ENCODE measurements at places on chromosomes 7 and 10. TPM values are rescaled to one million over a fixed set of nuclear protein-coding genes. Genes with fewer than 3 reads are reported as not detected.
A peak's percentile ranks its signal among the peaks of the same experiment; 100 is the strongest.

The EMX2 gene
- not detected for total RNA-seq

The ZNRF2 gene
- 15.1 TPM for total RNA-seq

The AQP1 gene
- not detected for total RNA-seq

DNA sequence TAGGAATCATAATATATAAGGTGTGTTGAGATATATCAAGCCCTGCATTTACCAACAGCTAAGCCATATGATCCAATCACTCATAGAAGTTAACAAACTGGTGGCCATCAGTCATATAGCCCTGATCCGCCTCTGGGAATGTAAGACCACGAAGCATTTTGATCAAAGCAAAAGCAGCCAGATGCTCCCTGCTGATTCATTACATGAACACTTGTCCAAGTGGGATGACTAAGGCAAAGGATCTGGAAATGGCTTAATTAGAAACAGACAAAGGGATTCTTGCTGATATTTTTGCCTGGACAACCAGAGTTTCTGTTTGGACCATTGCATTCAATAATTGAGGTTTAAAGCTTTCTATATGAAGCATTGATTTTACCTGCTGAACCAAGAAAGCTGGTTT, 535.5 kb downstream of the GPAM start:
- H3K27ac ChIP-seq, result no peak overlapping the region
- no peaks in the 10 kb centered on the region for H3K36me3 ChIP-seq
- no peak overlapping the region for H3K4me3 ChIP-seq
- no peaks in the 10 kb centered on the region for H3K4me1 ChIP-seq

DNA sequence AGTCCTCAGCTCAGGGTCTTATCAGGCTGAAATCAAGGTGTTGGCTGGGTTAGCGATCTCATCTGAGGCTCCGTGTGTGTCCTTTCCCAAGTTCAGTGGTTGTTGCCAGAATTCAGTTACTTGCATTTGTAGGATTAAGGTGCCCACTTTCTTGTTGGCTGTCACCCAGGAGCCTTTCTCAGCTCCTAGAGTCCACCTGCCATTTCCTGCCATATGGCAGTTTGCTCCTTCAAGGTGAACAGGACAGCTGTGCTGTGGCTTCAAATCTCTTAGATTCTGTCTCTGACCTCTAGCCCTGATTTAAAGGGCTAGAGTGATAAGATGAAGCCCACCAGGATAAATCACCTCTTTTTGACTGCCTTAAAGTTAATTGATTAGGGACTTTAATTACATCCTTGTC, 1.0 kb upstream of the HIF1AN start:
- peaks cover 20% of the 10 kb centered on the region for H3K4me1 ChIP-seq
- peak overlapping the region; percentile 20 for H3K27ac ChIP-seq
- no peak for DNase-seq
- H3K27me3 ChIP-seq, result no peaks in the 10 kb centered on the region
- H3K36me3 ChIP-seq, result peaks cover 28% of the 10 kb centered on the region
- H3K4me3 ChIP-seq, result no peak overlapping the region

- no peak overlapping the region for H3K27ac ChIP-seq
- H3K4me3 ChIP-seq, result no peak overlapping the region
- H3K4me1 ChIP-seq, result peaks cover 18% of the 10 kb centered on the region
- H3K27me3 ChIP-seq, result no peaks in the 10 kb centered on the region
- no peak for DNase-seq
- peaks cover 39% of the 10 kb centered on the region for H3K36me3 ChIP-seq
Observed at GRCh38 chr10:3977761-3978160, 192.8 kb upstream of the KLF6 start.

GRCh38 chr10:112202561-112203241, 19.1 kb upstream of the GPAM start:
- H3K36me3 ChIP-seq, result no peaks in the 10 kb centered on the region
- H3K27me3 ChIP-seq, result peaks cover 14% of the 10 kb centered on the region
- no peak overlapping the region for H3K27ac ChIP-seq
- H3K4me1 ChIP-seq, result no peaks in the 10 kb centered on the region
- no peak overlapping the region for H3K4me3 ChIP-seq

DNA sequence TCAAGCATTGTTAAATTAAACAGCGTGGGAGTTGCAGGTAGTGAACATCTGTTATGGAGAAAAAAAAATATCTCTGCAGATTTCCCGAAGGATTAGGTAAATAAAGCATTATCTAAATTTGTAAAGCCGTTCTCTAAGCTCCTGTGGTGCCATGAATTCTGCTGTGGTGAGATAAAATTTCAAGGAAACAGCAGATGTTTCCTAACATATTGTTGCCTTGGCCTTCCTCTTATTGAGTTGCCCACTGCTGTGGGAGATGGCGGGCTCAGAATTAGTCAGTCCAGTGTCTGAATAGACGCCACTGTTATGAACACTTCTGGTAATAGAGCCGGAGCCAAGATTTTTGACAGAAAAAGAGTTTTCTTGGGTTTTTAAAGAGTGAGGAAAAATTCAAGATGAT, 82.6 kb upstream of the ELMO1 start:
- peaks cover 9% of the 10 kb centered on the region for H3K27me3 ChIP-seq
- DNase-seq, result no peak
- H3K4me3 ChIP-seq, result no peak overlapping the region
- no peaks in the 10 kb centered on the region for H3K4me1 ChIP-seq
- no peak overlapping the region for H3K27ac ChIP-seq
- H3K36me3 ChIP-seq, result no peaks in the 10 kb centered on the region

DNA sequence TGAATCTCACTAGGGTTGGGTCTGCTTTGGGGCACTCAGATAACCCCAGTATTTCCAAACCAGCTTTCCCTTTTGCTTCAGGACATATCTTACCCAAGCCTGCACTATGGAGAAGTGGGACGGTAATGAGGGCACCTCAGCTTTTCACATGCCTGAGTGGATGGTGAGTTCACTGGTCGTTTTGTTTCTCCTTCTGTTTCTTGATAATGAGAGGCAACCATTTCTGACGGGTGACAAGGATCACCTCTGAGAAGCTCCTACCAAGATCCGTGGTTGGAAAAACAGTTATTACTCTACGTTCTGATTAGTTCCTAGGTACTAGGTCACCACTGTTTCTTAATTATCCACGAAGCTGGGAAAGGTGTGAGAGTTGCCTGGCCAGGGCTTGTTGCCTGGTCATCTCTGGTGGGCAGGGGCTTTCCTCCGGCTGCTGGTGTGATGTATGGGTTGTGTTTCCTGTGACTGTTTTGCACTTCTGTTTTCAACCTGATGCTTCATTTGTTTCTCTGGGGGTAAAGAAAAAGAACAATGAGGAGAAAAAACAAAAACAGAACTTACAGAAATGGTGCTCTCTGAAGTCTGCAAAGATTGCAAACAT, 65.7 kb upstream of the STRIP2 start:
- no peak for DNase-seq
- peaks cover 2% of the 10 kb centered on the region for H3K27me3 ChIP-seq
- H3K4me1 ChIP-seq, result peaks cover 17% of the 10 kb centered on the region
- no peak overlapping the region for H3K27ac ChIP-seq
- no peak overlapping the region for H3K4me3 ChIP-seq
- no peaks in the 10 kb centered on the region for H3K36me3 ChIP-seq

- no peaks in the 10 kb centered on the region for H3K36me3 ChIP-seq
- no peaks in the 10 kb centered on the region for H3K27me3 ChIP-seq
- DNase-seq, result no peak
- no peak overlapping the region for H3K4me3 ChIP-seq
- no peak overlapping the region for H3K27ac ChIP-seq
Observed at GRCh38 chr7:95205665-95206225, 118.6 kb downstream of the PON1 start.

DNA sequence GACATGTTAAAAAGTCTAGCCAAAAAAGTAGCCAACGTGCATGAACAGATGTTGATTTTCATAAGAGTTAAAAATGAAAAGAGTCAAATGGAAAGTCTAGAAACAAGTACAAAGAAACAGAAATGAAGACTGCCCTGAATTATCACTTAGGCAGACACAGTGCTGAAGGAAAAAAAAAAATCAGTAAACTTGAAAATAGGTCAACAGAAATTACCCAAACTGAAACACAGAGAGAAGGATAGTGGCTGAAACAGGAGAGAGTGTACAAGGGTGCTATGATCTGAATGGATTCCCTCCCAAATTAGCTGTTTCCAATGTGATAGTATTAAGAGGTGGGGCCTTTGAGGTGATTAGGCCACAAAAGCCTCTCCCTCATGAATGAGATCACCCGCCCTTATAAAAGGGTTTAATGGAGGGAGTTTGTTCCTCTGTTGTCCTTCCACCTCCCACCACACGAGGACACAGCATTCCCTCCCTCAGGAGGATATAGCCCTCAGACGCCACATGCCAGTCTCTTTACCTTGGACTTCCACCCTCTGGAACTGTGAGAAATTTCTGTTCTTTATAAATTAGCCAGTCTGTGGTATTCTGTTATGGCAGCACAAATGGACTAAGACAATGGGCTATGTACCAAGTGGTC, 249.7 kb downstream of the AHR start:
- peaks cover 12% of the 10 kb centered on the region for H3K27me3 ChIP-seq
- H3K36me3 ChIP-seq, result no peaks in the 10 kb centered on the region
- H3K4me3 ChIP-seq, result no peak overlapping the region
- H3K27ac ChIP-seq, result no peak overlapping the region

GRCh38 chr10:53646525-53646924, 873.9 kb upstream of the MBL2 start:
- H3K27me3 ChIP-seq, result no peaks in the 10 kb centered on the region
- H3K4me3 ChIP-seq, result no peak overlapping the region
- no peak for DNase-seq
- H3K36me3 ChIP-seq, result no peaks in the 10 kb centered on the region

DNA sequence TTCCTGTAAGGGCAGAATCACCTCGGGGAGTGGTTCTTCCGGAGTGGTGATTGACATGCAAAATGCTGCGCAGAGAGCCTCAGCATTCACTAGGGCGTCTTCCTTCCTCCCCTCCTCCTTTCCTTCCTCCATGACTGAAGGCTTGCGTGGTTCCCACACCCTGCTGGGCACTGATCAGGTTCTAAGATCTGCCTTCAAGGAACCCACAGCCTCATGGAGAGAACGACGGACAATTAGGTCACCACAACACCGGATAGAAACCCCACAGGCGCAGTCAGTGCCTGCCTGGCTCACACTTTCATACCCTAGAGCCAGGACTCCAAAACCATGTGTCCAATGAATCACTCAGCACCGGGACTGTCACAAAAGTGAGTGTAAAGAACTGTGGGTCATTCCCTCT, 131.3 kb downstream of the DPP6 start:
- H3K36me3 ChIP-seq, result no peaks in the 10 kb centered on the region
- no peaks in the 10 kb centered on the region for H3K27me3 ChIP-seq
- H3K27ac ChIP-seq, result no peak overlapping the region
- no peak overlapping the region for H3K4me3 ChIP-seq

DNA sequence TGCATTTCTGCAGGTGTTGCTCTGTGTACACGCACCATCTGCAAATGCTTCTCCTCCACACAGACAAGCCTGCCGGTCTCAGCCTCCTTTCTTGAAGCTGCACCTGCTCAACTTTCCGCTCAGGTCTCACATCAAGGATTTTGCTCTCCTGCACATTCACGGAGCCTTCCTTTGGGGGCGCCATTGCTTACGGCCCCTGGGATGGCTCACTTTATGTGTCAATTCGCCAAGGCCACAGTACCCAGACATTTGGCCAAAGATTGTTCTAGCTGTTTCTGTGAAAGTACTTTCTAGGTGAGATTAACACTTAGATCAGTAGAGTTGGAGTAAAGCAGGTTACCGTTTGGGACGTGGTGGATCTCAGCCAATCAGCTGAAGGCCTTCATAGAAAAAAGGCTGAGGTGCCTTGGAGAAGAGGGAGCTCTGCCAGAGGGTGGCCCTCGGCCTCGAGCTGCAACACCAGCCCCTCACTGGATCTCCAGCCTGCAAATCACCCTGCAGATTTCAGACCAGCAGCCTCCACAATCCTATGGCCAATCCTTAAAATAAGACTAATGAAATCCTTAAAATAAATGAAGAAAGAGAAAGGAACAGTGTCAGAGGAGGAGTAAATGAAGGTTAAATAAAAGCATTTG, 39.9 kb upstream of the PPP2R2D start:
- no peaks in the 10 kb centered on the region for H3K4me1 ChIP-seq
- peaks cover 10% of the 10 kb centered on the region for H3K27me3 ChIP-seq
- no peak overlapping the region for H3K4me3 ChIP-seq
- no peak for DNase-seq
- no peaks in the 10 kb centered on the region for H3K36me3 ChIP-seq

DNA sequence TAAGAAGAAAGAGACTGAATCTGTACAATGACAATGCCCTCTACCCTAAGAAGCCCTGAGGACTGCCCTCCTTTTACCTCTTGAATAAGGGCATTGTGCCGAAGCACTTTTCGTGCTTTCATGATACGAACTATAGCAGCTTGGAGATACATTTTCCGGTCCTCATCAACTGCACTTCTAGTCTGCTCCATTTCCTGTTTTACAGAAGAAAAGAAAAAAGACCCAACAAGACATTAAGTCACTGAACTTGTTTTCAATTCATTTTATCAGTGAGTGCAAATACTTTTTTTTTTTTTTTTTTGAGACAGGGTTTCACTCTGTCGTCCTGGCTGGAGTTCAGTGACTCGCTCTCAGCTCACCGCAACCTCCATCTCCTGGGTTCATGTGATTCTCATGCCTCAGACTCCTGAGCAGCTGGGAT, 78.4 kb downstream of the CUL2 start:
- no peaks in the 10 kb centered on the region for H3K27me3 ChIP-seq
- no peak overlapping the region for H3K27ac ChIP-seq
- H3K4me3 ChIP-seq, result no peak overlapping the region
- peaks cover 30% of the 10 kb centered on the region for H3K36me3 ChIP-seq
- H3K4me1 ChIP-seq, result no peaks in the 10 kb centered on the region
- no peak for DNase-seq

DNA sequence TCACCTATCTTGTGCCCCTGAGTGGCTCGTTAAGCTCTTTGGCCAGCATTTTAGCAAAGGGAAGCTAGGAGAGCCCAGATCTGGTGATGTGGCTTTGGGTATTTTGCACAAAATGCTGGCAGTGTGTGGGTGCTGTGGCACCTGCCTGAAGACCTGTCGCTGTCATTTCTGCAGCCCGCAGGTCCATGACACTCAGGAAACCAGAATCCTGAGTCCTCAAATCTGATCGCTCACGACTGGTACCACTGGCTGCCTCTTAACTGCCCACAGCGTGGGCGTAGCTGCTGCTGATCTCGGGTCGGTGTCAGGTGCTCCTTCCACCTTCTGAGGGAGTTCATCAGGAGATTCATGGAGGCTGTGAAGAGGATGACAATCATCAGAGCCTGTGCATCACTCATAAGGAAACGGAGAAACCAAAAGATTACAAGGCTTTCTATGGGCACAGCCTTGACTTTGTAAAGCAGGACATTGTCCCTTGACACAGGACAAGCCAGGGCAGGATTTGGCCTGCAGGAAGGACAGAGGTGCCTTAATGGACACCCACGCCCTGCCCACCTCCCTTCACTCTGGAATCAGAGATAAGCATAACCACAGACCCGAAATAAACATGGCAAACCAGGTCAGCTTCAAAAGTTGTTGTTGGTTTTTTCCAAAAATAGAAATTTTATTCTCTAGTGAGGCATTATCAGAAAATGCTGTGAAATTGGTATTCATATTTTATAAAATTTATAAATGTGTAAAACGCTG, 71.0 kb upstream of the STK17A start:
- no peak for DNase-seq
- peaks cover 25% of the 10 kb centered on the region for H3K27me3 ChIP-seq
- H3K4me3 ChIP-seq, result no peak overlapping the region
- H3K27ac ChIP-seq, result no peak overlapping the region
- H3K4me1 ChIP-seq, result peaks cover 4% of the 10 kb centered on the region

Data from activated CD8-positive, alpha-beta T cell treated with anti-CD3 and anti-CD28 coated beads, Interleukin-2, amount 10 ng/mL, durations not matched to agents 7 days and 5 days (primary cell).